ENCODE measurements at places on chromosomes 12 and 14.

DNA sequence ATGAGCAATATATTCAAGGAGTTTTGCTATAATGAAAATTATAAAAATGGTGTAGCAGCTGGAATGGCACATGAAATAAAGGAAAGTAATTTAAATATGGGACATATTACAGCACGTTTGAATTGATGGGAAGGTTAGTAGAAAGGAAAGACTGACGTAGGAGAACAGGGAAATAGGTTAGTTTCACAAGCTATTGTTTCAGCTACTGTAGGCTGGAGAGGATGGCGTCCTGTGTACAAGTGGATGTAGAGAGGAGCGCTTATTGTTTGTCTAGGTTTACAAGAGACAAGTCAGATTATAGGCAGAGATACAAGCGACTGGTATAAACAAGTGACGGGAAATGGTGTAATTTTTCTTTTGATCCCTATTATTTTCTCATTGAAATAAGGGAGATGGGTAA, 431.2 kb upstream of the PDE3A start:
- no peak for DNase-seq

DNA sequence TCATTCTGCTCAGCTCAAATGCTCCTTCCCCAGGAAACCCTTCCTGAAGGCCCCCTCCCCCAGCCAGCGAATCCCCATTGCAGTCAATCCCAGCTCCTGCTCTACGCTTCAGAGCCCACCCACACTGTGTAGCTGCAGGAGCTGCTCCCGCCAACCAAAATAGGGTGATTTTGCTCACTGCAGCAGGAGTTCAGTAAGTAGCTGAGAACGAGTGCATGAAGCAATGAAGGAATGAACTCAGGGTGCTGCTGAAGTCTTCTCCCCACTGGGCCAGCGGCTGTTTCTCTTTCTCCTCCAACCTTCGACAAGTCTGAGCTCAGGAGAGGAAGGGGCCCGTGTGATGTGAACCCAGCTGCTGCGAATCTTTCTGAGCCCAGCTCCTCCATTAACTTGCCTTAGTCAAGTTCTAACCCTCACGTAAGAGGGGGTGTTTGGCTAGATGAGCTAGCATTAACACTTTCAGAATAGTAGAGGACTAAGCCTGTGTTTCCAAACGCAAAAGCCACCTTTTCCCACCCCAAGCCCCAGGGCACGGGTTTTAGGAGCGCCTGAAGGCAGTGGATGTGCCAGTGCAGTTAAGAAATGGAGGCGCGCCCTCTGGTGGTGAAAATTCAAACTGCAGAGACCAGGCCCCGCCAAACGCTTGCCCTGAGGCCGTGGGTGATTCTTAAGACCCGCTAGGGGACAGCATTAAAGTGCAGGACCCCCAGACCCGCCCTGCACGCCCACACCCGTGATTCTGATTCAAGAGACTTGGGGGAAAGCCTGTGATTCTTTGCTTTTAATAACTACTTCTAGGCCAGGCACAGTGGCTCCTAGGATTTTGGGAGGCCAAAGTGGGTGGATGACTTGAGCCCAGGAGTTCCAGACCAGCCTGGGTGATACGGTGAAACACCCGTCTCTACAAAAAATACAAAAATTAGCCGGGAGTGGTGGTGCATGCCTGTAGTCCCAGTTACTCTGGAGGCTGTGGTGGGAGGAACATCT, 11.9 kb upstream of the SERPINA4 start:
- DNase-seq: peak; percentile 45

DNA sequence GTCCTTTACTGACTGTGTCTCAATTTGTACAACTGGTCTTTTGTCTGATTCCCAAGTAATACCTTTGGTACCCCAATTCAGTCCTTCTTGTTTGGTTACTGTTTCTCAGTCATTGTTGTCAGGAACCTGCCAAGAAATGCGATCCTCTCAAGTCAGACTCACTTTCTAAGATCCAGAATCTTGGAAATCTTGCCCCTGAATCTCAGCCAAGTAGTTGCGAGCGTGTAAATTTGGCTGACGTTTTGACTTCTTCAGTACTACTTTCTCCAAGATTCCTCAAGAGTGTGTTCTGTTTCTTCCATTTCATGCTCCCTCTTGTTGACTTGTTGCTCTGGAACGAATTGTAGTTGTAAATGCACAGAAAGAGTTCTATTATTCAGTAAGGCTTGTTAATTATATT, 114.0 kb downstream of the MSRB3 start:
- no peak for DNase-seq

DNA sequence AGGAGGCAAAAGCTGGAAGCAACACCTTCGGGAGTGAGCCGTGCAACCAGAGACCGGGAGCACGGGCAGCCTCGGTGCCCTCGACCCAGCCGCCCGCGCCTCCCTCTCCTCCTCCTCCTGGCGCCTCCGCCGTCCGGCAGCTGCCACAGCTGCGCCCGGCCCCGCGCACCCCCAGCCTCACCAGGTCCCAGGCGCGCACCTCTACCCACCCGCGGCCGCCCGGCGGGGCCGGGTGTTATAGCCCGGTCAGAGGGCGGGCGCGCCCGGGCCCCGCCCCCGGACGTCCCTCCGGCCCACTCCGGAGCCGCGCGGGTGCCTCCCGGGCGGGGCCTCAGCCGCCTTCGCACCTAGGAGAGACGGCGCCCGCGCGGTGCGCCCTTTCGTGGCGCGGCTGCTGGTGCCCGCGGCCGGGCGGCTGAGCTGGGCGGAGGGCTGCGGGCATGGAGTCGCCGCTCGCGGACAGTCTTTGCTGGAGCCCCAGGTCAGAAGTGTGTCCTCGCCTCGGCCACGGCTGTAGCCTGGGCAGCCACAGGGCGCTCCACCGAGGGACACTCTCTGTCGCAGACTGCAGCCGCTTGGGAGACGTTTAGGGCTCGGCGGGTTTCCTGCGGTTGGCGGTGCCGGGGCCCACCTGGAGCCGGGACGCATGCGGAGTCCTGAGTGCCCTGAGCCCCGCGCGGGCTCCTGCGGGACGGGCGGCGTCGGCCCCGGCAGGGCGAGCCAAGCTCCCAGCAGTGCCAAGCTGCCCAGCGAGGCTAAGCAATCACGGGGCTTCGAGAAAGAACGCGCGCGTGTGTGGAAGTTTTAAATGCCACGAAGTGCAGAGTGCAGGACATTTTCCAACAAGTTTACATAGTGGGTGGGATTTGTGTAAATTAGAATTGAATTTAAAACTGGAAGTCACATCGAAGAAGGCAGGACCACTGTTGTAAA, at the start of gene CPM:
Gene CPM, minus strand, starts transcription at position 211 of the 933 bp plus-strand sequence. CDS start 334 bp downstream, outside the sequence.
- DNase-seq: peak; percentile 66

DNA sequence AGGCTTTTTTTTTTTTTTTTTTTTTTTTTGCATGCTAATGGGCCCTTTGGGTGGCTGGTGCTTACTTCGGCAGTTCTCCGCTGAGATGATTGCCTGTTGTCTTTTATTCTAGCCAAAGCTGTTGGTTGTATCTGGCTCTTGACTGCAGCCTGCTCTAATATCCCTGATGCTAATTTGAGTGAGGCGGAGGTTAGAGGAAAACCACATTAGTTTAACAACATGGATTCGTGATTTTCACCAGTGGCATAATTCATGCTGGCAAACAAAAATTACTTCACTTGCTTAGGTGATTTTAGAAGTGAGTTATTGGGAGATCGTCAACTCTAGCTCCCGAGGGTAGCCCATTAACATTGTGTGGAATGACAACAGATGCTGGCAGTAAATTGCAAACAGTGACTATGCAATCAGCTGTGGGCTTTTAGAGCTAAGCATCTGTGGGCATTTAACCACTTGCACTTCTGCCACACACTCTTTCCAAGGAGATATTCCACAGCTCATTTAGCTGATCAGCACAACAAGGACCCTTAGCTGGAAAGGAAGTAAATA, 97.6 kb upstream of the ZDHHC17 start:
- no peak for DNase-seq

GRCh38 chr14:65847075-65847847, 434.7 kb downstream of the FUT8 start:
- DNase-seq: no peak

DNA sequence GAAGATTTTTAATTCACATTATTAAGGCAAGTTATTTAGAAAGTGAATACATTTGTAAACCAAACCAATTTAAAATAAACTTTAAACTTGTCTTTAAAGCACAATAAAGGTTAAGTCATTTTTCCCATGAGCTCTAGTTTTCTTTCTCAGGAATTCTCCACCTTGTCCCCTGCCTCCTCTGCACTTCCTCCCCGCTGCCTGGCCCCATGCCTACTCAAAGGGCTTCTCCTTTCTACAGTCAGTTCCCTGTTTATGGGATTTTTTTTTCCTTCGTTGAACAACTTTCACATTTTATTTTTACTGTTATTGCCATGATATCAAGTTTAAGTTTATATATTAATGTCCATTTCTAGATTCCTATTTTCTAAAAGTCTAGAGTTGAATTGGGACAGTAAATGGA, 223.0 kb downstream of the SLC25A21 start:
- DNase-seq: no peak

DNA sequence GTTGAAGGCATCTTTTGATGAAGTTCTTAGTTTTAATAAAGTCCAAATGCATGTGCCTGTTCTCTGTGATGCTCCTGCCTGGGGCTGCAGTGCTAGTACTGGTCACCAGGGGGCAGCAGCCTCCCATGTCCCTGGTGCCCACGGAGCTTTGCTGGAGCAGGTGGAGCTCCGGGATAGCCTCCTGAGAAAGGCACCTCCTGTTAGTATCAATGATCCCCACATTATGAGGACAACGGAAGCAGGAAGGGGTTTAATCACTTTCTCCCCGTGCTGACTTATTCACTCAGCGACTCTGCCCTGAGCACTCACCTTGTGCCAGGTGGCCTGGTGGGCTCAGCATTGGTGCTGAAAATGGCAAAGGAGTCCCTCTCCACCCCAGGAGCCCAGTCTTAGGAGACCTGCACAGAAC, 123.0 kb upstream of the PZP start:
- peak; percentile 73 for DNase-seq

DNA sequence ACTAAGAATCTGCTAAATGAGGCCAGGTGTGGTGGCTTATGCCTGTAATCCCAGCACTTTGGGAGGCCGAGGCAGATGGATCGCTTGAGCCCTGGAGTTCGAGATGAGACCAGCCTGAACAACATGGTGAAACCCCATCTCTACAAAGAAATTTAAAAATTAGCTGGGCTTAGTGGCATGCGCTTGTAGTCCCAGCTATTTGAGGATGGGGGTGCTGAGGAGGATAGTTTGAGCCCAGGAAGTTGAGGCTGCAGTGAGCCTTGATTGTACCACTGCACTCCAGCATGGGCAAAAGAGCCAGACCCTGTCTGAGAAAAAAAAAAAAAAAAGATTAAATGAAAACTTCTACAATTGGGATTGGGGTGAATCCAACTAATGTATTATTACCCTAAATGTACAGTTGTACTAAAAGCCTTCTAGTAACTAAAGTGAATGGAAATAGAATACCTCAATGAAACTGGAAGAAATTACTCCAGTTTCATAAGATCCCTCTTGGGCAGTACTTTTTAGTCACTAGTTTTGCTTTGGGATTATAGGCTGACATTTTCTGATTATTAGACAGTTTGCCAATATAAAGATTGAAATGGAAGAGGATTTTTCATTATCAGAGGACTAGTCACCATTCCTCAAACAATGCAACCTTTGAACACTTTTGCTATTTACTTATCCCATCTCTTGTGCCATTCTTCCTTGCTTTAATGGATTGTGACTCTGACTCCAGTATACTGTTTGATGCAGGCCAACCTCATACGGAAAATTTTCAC, 14.3 kb downstream of the COCH start:
- DNase-seq: no peak

DNA sequence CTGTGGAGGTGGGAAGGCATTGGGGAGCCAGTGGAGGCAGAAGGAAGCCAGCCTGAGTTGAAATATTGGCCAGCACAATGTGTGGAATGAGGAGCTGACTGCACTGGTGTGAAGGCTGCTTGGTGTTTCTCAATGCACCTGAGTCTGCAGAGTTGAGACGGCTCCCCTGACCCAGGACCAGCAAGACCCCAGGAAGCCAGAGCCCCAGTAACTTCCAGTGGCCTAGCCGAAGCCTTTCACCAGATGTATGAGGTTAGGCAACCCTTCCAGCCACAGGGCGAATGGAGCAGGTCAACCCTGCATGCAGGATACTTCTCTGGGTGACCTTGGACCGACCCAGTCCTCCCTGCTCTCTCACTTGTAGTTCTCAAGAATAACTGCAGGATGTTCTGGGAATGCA, 12.9 kb upstream of the KRT73 start:
- peak; percentile 20 for DNase-seq

- DNase-seq: peak; percentile 81
Observed at GRCh38 chr14:92726135-92726932, 22.1 kb downstream of the LGMN start.

GRCh38 chr12:111093428-111094142, 173.2 kb upstream of the MYL2 start:
- no peak for DNase-seq

DNA sequence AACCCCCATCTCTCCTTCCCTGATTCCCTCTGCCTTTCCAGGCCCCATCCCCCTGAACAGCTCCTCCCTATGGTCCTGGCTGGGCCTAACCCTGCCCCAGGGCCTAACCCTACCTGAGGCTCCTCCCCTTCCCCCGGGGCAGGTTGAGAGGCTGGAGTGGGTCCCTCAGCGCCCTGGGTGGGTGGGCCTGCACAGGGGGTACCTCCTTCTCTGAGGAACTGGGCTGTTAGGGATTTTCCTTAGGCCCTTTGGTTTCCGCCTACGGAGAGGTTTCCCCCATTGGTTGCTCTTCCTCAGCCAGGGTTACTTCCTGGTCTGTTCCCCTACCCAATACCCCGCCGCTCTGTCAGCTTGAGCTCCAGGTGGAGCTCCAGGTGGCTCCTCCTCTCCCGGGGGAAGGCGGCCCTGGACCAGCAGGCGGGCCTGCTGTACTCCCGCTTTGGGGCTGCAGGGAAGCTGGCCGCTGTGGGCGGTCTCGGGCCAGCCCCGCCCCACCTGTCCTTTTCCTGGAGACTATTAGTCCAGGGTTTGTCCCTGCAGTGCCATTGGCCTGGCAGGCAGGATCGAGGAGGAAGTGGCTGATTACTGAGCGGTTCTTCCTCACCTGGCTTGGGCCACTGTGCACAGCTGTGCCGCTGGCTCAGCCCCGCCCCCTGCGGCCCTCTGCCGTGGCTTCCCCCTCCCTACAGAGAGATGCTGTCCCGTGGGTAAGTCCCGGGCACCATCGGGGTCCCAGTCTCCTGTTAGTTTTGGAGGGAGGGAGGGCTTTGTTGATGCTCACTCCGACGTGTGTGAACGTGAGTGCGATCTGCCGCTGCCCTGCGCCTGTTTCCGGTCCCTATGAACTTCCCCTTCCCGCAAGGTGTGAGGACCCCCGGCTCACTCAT, 2.5 kb downstream of the C12orf57 start:
- DNase-seq: no peak

GRCh38 chr12:11981121-11981733, 89.5 kb upstream of the BCL2L14 start:
- DNase-seq: no peak

DNA sequence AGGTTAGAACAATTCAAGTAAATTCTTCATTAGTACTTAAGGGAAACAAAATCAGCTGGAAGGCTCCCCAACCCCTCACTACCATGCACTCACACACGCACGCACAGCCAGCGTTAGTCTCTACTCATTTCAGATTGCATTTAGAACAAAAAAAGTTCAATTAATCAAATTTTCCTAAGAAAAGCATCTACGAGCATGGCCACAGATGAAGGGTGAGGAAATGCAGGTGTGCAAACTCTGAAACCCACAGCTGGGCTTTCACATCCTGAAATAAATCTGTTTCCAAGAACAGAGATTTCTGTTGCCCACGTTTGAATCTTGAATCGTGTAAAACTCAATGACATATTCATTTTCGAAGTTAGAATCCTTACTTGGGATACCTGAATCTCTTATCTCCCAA, 62.6 kb downstream of the SEL1L start:
- DNase-seq: no peak

GRCh38 chr12:109757671-109758265, 44.1 kb downstream of the FAM222A start:
- DNase-seq: peak; percentile 10

Measured in tibial artery (tissue), 4 donors.